ENCODE measurements at places on chromosomes 5 and 9.
A peak's percentile ranks its signal among the peaks of the same experiment; 100 is the strongest.

DNA sequence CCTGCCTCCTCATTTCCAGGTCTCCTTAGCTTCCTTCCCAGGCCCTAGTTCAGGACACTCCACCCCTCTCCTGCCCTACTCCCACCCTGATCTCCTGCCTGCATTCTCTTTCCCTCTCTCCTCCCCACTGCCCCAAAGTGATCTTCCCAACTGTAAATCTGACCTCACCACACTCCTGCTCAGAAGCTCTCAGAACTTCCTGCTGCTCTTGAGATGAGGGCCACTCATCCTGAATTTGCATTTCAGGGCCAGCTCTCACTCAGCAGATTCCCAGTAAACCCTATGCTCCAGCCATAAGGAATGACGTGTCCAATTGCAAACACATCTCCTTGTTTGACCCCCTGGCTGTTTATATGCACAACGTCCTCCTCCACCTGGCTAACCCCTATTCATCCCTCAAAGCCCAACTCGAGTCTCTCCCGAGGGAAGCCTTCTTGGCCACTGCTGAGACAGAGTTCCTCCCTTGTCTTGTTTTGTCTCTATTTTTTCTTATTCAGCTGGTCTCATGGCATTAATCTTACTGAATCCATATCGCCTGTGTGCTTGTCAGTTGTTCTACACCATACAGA, 95.0 kb downstream of the NSG2 start:
- no peak for DNase-seq

- DNase-seq = no peak
Measured at GRCh38 chr9:76692458-76693129, 71.6 kb upstream of the PCA3 start.

GRCh38 chr9:132637801-132638200, 32.0 kb downstream of the DDX31 start:
- DNase-seq = no peak

DNA sequence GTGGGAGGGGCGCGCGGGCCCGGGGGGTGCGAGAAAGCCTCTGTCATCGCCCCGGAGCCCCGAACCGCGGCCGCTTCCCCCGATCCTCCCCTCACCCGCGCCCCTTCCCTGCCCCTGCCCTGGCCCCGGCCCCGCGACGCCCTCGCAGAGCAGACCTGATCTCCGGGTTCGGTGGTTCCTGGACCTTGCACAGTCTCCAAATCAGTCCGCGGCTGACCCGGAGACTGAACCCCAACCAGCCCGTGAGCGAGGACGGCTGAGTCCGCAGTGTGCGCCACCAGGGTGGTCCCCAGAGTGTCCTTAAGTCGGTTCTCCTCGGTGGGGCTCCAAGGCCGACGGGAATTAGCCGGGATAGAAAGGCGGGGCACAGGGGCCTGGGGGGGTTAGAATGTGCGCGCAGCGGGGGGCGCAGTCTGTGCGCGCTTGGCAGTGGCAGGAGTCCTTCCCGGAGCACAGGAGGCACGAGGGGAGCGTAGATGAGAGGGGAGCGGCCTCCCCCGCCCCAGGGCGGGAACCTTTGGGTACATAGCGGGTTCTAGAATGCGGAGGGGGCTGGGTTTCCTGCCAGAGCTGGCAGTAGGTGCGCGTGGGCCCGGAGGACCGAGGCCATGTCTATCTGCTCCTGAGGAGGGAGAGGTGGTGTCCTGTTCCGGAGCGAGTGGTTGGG, 779 bp downstream of the PKN3 start:
- DNase-seq = no peak

- peak; percentile 41 for DNase-seq
Measured at GRCh38 chr5:142783601-142784341, 13.6 kb downstream of the ARHGAP26 start.

GRCh38 chr9:121634329-121635261, 16.8 kb upstream of the DAB2IP start:
- peak; percentile 47 for DNase-seq

- no peak for DNase-seq
Measured at GRCh38 chr9:4992872-4993271, 7.8 kb downstream of the JAK2 start.

- DNase-seq = no peak
Measured at GRCh38 chr5:107235167-107235566, 435.6 kb downstream of the EFNA5 start.

DNA sequence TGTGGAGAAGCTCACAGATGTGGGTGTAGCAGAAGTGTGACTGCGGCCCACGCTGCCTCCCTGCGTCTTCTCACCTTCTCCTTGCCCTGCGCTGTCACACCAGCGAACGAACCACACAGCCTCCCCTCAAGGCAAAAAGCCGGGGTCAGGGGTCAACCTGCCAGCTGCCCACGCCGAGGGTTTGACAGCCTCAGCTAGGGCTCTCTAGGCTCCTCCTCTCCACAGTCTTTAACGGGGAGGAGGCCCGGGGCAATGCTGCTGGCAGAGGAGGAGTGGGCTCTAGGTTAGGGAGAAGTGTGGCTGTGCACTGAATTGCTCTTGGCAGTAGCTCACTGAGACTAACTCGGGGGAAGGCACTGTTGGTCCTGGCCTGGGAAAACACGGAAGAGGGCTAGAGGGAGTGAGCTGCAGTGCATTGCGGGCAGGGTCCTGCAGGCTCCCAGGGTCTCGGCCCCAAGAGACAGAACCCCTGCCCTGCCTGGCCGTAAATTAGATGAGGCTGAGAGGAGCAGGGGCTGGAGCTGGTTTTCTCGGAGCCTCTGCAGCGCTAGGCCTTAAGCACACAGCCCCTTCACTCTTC, 4.2 kb upstream of the TRIM52 start:
- no peak for DNase-seq

- peak; percentile 40 for DNase-seq
Measured at GRCh38 chr9:1273859-1274258, 223.7 kb downstream of the DMRT2 start.

- DNase-seq = peak; percentile 59
Measured at GRCh38 chr9:5630081-5630507, 1.2 kb downstream of the RIC1 start.

DNA sequence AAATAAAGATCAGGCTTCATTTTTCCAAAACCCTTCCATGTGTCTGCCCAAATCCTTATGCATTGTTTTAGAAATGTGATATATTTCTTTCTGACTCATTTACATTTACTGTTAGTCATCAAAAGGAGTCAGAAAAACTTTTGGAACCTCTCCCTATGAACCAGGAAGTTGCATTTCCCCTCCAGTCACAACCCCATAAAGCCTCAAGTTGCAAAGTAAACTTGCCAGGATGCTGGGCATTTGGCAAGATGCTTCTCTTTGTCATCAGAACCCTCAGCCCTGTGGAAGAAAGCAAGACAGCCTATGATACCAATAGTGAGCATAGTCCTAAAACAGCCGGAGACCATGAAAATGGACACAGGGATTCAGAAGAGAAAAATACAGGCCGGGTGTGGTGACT, 84.2 kb downstream of the MUSK start:
- peak; percentile 78 for DNase-seq

GRCh38 chr9:121906074-121906870, 186.8 kb downstream of the TTLL11 start:
- DNase-seq = peak; percentile 69

GRCh38 chr9:119003201-119003611, 366.0 kb downstream of the BRINP1 start:
- DNase-seq = peak; percentile 66

- DNase-seq = peak; percentile 82
Measured at GRCh38 chr5:54249210-54250028, 61.0 kb downstream of the ARL15 start.

DNA sequence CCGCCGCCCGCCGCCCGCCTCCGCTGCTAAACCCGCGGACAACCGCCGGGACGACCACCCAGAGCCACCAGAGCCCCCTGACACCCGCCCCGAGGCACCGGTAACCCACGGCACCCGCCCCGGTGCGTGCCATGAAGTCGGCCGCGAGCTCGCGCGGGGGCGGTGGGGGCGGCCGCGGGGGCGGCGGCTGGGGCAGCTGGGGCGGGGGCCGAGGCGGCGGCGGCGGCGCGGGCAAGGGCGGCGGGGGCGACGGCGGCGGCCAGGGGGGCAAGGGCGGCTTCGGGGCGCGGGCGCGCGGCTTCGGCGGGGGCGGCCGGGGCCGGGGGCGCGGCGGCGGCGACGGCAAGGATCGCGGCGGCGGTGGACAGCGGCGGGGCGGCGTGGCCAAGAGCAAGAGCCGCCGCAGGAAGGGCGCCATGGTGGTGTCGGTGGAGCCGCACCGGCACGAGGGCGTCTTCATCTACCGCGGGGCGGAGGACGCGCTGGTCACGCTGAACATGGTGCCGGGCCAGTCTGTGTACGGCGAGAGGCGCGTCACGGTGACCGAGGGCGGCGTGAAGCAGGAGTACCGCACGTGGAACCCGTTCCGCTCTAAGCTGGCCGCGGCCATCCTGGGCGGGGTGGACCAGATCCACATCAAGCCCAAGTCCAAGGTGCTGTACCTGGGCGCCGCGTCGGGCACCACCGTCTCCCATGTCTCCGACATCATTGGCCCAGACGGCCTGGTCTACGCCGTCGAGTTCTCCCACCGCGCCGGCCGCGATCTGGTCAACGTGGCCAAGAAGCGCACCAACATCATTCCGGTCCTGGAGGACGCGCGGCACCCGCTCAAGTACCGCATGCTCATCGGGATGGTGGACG, 499 bp downstream of the FBLL1 start:
- no peak for DNase-seq

DNA sequence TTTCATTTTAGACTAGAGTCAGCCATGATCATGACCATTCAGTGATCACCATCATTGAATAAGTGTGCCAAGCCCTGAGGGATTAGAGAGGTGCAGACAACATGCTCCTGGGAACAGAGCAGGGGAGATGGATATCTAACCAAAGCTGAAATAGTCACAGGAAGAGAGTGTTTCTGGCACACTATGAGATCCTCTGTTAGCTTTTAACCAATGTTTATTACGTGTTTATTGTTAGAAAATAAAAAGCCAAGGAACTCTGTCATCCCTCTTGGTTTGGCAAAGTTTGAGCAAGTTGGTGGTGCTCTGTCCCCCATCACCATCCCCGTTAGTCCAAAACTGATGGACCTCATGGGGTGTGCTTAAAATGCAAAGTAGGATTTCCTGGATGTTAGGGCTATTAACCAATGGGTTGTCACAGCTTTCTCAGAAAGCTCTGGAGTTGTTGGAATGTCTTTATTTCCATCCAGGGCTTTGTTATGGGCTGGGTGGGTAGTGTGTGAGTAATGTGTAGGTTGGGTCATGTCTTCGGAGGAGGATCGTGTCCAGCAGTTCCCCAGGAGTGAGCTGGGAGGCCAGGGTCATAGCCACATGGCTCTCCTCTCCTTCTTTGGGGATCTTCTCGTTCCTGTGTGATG, 34.9 kb downstream of the SLC28A3 start:
- no peak for DNase-seq

GRCh38 chr5:173863359-173863758, 24.8 kb upstream of the CPEB4 start:
- DNase-seq = no peak

- no peak for DNase-seq
Measured at GRCh38 chr5:62112689-62113228, 193.2 kb upstream of the KIF2A start.

DNA sequence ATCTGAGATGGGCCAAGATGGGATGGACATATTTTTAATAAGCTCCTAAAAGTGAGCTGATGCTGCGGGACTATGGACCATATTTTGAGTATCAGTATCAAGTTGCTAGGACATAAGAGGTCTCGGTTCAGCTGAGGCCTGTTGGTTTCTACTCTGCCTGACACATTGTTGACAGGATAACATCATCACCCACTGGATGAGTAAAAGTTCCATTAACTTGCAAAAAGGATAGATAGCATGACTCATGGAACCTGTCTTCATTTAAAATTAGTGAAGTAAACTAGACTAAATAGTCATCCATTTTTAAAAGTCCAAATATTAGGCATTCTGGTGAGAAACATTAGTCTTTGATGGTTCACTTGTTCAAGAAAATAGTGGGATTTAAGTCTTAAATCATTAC, 33.3 kb downstream of the PARP8 start:
- DNase-seq = no peak

DNA sequence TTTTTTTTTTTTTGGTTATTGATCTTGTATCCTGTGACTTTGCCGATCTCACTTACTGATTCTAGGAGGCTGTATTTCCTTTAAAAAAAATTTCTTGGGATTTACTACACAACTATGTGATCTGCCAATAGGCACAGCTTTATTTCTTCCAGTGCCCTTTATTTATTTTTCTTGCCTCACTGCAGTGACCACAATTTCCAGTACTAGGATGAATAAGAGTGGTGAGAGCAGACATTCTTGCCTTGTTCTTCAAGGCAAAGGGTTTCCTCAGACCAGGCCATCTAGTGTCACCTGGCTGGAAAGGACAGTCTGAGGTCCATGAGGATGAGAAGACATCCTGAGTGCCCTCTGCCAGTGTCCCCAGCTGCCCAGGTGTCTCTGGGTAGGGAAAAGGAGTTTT, 265.4 kb downstream of the SPOCK1 start:
- no peak for DNase-seq

DNA sequence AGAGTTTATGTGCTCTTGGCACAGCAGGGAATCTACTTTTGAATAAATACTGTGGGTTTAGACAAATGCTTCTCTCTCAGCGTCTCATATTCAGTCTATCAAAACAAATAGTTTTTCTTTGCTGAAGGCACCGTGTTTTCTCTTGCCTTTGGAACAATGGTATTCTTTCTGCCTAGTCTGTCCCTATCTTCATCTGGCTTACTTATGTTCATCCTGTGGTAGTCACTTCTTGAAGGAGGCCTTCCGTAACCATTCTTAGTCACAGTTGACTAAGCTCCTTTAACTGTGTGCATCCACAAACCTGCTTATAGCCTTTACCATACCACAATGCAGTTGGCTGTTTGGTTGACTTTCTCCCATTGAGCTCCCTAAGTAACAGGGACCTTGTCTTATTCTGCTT, 45.9 kb downstream of the LARP1 start:
- no peak for DNase-seq

DNA sequence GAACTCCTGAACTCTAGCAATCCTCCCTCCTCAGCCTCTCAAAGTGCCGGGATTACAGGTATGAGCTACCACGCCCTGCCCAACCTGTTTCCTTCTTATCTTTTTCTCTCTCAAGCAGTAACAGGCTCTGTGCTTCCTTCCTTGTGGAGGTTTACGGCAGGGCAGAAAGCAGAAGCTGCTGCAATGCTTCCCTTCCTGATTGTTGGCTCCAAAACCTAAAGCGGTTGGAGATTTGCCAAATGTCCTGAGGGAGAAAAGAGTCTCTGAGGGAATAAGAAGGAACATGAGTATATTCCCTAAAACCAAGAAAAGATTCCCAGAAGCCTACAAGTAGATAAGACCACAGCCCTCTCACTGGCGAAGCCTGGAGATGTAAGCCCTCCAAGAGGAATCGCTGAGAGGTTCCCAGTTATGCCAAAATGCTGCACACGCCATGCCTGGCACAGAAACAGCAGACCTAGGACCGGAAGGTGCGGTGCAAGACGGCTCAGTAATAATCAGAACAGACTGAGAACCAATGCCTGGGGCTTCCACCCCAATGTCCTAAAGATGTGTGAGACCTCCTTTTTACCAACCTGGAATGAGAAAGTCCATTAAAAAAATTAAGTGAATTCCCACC, 73.2 kb downstream of the APTX start:
- peak; percentile 15 for DNase-seq

- DNase-seq = no peak
Measured at GRCh38 chr5:113091622-113092021, 115.0 kb downstream of the DCP2 start.
